ENCODE measurements at places on chromosomes 7 and 10.

DNA sequence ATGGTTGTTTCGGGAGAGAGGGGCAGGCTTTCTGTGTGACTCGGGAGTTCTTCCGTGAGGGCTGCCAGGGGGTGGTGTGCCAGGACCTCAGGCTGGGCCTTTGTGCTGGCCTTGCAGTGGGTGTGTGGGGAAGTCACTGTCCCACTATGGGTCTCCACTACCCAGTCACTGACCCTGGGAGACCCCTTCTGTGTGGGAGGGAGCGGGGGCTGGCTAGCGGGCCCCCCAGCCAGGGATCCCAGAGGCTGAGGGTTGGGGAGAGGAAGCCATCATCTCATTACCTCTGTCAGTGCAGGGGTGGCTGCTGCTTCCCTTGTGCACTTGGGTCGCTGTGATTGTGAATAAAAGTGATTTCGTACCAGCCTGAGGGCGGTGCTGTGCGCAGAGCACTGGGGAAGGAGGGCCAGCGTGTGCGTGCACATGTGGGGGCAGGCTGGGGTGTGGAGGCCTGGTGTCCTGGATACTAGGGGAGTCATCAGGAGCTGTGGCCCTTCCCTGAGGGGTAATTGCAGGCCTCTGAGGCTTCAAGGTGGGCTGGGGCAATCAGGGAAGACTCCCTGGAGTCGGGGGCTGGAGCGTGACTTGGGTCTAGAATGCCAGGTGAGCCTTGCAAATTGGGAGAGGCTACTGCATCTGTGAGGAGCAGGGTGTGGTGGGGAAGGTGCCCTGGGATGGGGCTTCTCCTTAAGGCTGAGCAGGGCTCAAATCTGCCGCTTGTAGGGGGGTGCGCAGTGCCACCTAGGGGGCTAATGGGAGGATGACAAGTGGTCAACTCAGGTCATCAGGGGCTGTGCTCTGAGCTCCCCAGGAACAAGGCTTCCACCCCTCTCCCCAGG, 98.9 kb downstream of the NEURL1 start:
- DNase-seq: no peak

DNA sequence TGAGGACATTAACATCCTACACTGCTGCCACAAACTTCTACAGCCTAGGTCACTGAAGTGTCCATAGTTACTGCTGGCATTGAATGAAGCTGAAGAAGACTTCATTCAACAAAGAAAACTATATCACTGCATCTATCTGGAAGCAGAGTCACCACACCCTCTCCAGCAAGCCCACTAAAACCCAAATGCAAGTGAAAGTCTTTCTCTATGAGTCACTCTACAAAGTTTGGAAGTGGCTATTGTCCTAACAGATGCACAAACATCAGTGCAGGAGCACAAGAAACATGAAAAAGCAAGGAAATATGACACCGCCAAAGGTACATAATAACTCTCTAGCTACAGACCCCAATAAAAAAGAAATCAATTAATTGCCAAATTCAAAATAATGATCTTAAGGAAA, 43.5 kb upstream of the CAMK2B start:
- DNase-seq: no peak

DNA sequence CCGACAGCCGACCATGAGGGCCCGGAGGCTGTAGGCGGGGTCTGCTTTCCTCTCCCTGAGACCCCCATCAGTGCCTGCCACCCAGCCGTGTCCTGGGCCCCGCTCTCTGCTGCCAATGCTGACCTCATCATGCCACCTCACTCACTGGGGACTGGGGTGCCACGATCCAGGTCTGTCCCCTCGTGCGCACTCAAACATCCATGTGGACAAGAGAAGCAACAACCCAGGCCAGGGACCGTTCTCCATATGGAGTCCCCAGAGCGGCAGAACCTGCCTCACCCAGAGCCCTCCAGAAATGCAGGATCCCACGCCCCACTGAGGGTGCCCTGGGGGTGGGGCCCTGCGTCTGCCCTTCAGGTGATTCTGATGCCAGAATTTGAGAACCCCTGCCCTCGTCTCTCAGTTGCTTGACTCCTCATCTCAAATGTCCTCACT, 210.0 kb upstream of the PPP2R2D start:
- no peak for DNase-seq

GRCh38 chr10:31087011-31087410, 55.3 kb upstream of the ZNF438 start:
- DNase-seq: no peak

- DNase-seq: no peak
These were observed 26.9 kb downstream of the ADCY1 start for GRCh38 chr7:45601094-45601493.

DNA sequence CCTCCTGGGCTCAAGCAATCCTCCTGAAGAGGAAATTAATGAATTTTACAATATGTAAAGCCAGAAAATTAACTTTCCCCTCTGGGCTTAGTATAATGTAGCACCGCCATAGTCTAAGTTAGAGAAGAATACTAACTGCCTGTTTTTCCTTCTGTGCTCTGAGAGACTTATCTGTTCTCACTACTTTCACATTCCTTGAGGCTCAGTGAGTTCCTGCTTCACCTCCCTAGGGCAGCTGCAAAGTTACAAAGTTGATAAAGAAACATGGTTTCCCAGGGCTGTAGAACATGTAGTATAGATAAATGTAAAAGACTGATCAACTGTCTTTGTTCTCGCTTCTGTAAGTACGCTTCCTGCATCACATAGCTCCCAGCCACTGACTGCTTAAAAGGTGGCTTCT, 16.0 kb upstream of the OLAH start:
- no peak for DNase-seq

GRCh38 chr10:104966563-104967297, 325.6 kb downstream of the SORCS3 start:
- DNase-seq: no peak

- DNase-seq: no peak
These were observed 6.9 kb downstream of the CELF2 start for GRCh38 chr10:11024596-11024995.

DNA sequence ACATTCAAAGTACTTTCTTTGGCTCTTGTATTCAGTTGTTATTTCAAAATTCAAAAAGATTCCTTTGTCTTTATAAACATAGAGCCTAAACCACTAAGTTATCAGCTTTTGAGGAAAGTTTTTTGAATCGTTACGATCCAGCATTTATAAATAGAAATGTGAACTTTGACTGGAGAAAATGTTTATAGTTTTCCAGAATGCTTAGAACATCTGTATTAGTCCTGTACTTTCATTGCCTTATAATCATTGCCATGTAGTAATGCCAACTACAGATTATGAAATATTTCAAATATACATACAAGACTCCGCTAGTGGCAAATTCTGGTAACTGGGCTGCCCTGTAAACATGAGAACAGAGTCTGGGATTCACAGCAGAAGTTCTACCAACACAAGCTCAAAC, 191.3 kb upstream of the PRKCQ start:
- DNase-seq: no peak

DNA sequence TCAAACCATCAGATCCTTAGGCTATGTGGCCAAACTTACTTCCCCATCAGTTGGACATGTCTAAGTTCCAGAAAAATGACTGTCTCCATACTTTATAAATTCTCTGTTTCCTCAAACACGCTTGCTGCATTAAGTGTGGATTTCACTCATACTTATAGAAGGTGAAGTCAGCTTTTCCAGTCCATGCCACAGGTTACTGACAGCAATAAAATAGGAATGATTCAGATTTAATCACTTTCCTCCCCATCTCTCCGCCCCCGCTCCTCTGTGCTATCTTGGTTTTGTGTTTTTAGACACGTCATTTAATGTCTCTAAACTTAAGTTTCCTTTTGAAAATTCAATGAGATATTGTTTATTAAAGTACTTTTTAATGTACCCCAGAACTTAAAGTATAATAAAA, 1098.0 kb upstream of the C7orf33 start:
- DNase-seq: no peak

DNA sequence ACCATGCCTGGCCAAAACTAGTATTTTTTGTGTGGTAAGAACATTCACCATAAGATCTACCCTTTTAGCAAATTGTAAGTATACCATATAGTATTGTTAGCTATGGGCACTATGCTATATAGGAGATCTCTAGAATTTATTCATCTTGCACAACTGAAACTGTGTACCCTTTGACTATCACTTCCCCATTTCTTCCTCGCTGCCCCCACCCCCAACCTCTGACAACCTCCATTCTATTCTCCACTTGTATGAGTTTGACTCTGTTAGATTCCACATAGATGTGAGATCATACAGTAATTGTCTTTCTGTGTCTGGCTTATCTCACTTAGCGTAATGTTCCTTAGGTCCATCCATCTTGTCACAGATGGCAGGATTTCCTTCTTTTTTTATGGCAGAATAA, 3.6 kb downstream of the CASP7 start:
- no peak for DNase-seq

DNA sequence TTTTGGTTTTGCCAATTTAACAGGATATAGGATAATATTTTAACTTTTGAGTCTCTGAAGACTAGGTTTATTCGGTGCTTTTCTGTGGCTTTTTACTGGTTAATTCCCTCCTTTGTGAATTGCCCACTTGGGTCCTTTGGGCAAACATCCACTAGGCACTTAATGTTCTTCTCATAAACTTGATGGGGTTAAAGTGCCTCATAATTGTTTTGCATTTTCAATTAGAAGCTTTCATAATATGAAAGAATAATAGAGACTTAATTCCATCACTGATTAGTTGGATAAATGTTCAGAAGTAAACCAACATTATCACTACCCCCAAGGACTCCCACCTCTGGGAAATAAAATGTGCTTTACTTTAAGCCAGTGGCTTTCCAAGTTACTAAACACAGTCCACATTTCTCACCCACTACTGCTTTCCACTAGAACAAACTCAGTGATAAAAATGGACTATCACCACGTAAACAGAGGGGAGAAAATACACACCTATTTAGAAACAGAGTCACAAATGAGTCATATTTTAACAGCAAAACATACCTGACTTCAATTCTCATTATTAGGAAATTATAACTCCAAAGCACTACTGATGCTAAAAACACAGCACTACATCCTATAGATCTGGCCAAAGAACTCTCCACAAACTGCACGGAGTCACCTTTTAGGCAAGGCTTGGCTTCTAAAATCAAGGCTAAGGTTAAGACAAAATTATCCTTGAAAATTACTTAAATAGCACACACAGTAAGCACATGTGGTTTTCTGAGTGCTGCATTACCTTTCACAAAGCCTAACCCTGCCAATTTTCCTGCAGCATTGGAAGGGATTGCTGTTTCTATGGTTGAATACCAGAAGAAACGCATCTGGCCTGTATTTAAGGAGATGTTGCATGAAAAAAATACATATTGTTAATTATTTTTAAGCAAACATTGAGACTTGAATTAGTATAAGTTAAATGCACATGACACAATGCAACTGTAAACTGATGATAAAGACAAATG, 41.2 kb downstream of the PARD3 start:
- DNase-seq: no peak

GRCh38 chr10:49080965-49081364, 34.4 kb downstream of the VSTM4 start:
- DNase-seq: no peak
